AG09319 (cell line): ENCODE measurements at places on chromosomes 7 and 10.

- no peak for DNase-seq
These were observed 249.4 kb downstream of the CRPPA start for GRCh38 chr7:16171928-16172327.

DNA sequence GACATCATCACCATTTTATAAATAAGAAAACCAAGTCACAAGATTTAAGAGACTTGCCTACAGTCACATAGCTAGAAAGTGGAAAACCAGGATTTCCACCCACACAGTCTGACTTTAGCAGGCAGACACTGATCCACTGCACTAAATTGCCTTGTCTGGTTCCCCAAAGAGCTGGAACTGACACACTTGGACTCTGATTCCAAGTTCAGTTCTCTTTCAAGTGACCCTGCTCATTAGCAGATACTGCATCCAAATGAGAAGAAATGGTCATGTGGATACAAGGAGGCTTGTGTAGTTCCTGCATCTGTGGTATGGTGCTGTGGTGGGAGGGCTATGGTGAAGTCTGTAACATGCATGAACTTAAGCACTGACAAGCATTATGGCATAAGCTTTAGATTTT is 180.1 kb upstream of the MKLN1 start:
- DNase-seq, result no peak

- no peak for DNase-seq
These were observed 561.2 kb upstream of the PHF14 start for GRCh38 chr7:10412422-10413019.

- no peak for DNase-seq
These were observed 23.6 kb downstream of the IFIT3 start for GRCh38 chr10:89351412-89351779.
